ENCODE measurements at places on chromosomes 2 and 18.

- no peak for DNase-seq
Measured at GRCh38 chr2:170715932-170716777, 1.0 kb downstream of the SP5 start.

DNA sequence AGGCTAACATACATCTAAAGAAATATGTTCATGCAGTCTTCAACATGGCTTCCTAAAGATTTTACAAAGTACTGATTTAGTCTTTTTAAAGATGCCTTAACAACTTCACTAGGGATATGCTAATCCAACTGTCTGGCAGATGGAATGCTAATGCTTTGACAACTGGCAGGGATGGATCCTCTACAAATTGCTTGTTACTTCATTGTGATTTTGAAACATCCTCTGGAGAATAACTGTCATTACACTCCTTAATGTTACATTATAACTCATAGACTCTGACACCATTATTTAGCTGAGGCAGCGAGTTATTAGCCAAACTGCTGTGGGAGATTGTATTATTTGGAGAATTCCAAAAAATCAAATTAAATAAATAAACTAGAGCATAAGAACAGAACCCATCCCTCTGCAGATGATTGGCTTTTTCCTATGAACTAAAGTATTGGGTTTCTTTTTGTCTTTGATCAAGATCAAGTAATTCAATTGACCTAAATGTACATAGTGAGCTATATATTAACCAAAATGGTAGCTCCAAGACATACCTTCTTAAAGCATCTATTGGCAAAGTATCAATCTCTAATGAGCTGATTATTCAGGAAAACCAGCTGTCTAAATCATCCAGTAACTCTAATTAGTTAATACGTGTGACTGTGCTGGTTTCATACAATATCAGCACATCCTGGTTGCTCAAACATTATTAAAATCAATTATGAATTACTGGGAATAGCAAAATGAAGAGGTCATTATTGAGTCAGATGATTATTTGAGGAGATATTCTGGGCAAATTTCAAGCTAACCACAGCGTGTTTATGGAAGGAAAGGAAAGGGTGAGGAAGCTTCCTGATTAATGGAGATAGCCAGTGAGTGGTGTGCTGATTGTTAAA, 321.3 kb upstream of the TFPI start:
- DNase-seq = no peak

GRCh38 chr18:24293254-24293653, 104.4 kb downstream of the OSBPL1A start:
- DNase-seq = no peak

GRCh38 chr2:101200676-101201075, 49.5 kb upstream of the TBC1D8 start:
- no peak for DNase-seq

DNA sequence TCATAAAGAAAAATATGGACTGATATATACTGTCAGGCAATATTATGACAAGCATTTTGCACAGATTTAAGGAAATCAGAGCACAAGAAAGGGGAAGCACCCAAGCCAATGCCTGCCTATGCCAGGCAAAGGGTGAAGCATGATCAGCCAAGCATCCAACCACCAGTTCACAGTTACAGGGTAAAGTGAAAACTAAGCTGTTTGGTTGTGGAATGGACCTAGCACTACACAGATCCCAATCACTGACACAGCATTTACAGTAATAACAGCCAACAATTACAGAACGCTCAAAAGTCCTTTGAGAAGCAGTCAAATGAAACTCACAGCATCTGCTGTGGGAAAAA, 90.3 kb downstream of the SP3 start:
- no peak for DNase-seq

DNA sequence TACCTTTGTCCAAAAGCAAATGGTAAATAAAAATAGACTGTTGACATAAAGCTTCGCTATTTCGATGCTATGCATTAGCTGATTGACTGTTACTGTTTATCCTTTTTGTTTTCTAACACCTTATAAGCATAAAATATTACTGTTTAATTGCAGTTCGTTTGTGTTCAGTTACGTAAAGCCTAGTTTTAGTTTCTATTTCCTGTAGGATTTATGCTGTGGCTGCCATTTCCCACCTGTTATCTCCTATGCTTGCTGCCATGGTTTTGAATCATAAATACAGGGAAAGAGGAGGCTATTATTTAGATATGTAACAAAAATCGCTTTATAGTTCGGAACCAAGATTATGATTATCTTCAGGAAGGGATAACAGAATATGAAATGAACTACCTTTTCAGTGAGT, 3.9 kb downstream of the TANK start:
- DNase-seq = no peak

DNA sequence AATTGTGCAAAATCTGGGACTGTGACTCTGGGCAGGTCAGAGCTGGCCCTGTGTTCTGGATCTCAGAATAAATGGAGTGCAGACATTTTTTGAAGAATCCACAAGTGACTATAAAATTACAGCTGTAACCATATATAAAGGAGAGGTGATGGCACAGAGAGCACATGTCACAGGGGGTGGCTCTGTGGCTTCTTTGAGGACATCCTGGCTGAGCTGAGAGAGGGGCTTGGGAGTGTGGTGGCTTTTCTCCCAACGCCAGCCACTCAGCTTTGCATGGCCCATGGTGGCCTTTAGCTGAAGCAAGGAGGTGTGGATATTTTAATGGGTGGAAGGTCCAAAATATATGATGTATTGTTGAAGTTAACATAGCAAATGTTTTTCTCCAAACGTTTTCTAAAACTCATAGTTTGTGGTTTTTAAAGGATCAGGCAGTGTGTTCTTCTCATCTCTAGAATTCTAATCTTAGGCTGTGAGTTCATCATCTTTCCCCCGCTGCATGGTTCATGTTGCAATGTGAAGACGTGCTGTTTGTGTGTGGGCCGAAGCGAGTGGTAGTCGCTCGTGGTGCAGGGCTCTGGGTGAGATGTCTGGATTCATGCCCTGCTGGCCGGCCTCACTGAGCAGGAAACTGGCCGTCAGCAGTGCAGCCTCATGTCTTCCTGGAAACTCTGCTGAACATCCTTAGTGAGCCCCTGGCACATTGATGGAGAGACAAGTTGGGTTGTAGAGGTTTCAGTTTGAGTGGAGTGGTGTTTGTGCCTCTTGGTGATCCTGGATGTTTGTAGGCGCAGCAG, 109.9 kb downstream of the ZNF236 start:
- no peak for DNase-seq

GRCh38 chr2:103859238-103859637, 994.7 kb upstream of the POU3F3 start:
- DNase-seq = no peak

DNA sequence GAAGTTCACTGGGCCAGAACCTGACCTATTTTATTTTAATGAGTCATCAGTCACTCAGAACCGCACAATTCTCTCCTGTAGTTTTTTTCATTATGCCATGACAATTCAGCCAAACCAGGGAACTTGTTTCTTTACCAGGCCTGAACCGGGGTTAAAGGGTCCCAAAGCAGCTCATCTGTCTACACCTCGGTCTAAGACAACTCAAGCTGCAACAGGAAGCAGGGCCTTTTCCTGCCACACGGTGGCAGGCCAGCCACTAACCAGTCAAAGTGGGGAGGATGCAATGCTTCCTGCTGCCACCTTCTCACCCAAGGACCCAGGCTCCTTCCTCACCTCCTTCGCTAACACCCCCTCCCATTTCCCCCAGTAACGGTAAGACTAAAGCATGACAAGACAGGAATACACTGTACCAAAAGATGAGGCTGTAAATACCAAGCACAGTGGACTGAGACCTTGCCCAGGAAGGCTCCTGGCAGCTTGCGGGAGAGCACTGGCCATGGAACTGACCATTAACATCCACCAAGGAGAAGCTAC, 56.7 kb upstream of the ACKR3 start:
- DNase-seq = no peak

GRCh38 chr2:226868331-226869162, 32.7 kb downstream of the RHBDD1 start:
- no peak for DNase-seq

DNA sequence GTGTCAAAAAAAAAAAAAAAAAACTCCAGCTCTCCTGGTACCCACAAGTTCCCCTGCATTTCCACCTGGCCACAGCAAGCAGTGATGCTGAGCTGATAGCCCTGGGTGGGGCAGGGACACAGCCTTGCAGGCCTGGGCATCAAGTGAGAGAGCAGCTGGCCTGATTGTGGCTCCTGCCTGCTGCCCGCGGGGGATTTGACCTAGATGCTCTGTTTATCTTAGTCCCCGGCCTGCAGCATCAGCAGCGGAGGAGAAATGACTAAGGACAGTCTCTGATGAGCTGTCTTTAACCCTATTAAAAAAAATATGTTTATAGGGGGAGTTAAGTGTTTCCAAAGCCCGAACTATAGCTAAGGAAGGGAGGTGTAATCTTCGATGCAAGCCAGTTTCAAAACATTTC, 102.6 kb downstream of the MTCL1 start:
- DNase-seq = no peak

GRCh38 chr18:9673296-9674251, 34.5 kb upstream of the RAB31 start:
- DNase-seq = no peak

GRCh38 chr2:67790622-67791021, 272.2 kb downstream of the C1D start:
- no peak for DNase-seq

DNA sequence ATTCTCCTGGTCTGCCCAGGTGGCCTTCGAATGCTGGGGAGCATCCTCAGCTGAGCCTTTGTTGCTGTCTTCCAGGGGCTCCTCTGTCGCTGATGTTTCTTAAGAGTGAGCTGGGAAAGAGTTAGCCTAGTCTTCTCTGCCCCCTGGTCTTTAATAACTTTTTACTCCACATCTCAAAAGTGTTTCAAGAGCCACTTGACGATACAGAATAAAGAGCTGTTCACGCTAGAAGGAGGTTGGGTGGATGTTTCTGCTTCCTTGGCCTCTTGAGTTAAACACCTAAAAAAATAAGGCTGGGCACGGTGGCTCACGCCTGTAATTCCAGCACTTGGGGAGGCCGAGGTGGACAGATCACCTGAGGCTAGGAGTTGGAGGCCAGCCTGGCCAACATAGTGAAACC, 2.8 kb upstream of the BUB1 start:
- no peak for DNase-seq

Measured in NCI-H187 (cell line).